ENCODE measurements at places on chromosomes 2 and 18.

GRCh38 chr2:173407646-173408045 is 53.0 kb downstream of the CDCA7 start:
- DNase-seq: no peak

- no peak for DNase-seq
These were observed 2.4 kb downstream of the TTN start for GRCh38 chr2:178804791-178805190.

DNA sequence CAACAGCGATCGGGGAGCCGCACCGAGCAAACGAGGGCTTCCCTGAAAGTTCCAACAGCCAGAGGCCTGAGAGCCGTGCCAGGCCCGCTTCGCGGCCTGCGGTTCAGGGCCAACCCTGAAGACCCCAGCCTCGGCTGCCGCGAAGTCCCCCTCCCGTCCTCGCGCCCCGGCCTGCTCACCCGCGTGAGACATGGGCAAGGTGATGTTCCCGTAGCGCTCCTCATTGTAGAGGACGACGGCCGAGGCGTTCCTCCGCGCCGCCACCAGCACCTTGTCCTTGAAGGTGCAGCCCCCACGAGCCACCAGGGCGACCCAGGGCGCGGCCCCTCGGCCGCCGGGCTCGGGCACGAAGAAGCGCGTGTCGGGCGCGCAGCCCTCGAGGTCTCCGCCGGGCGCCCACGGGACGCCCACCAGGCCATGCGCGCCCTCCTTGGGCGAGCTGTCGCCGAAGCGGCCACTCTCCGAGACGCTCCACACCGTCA is 510 bp downstream of the RNF149 start:
- DNase-seq: no peak

GRCh38 chr18:54268751-54269150 is 566 bp upstream of the POLI start:
- no peak for DNase-seq

- DNase-seq: peak; percentile 31
These were observed 891 bp upstream of the NR4A2 start for GRCh38 chr2:156333274-156333950.

DNA sequence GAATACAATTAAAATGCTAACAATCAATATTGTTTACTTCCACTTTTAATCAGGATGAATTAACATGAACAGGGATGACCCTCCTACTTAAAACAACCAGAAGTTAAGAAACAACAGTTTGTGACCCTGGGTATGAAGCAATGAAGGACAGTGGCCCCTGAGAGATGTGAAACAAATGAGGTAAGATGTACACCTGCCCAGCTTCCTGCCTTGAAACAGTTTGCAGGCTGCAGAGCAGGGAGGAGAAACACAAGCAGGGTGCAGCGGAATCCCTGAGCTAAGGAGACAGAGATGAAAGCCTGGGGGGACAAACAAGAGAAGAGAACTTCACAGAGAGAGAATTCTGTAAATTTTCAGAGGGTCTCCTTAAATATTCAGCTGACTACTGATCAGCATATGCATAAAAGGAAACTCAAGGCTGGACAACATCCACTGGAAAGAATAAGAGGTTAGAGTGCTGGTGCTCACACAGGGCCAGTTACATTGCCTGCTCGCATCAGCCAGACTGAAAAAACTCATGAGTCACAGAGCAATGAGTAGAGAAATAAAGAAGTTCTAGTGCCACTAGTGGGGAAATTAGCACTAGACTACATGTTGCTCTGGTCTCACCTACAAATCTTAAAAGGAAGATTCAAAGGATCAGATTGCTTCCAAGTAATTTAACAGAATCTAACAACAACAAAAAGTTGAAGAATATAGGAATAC is 106.4 kb downstream of the PID1 start:
- DNase-seq: no peak

GRCh38 chr2:28717339-28717758 is 34.3 kb upstream of the PPP1CB start:
- DNase-seq: no peak

Measured in stimulated activated CD8-positive, alpha-beta memory T cell treated with anti-CD3 and anti-CD28 coated beads, Interleukin-15, amount 100 ng/mL, for 4 hours (primary cell).